ENCODE measurements at places on chromosomes 1 and 21.

- no peak for DNase-seq
These were observed 2.8 kb upstream of the ZSCAN20 start for GRCh38 chr1:33469691-33470090.

DNA sequence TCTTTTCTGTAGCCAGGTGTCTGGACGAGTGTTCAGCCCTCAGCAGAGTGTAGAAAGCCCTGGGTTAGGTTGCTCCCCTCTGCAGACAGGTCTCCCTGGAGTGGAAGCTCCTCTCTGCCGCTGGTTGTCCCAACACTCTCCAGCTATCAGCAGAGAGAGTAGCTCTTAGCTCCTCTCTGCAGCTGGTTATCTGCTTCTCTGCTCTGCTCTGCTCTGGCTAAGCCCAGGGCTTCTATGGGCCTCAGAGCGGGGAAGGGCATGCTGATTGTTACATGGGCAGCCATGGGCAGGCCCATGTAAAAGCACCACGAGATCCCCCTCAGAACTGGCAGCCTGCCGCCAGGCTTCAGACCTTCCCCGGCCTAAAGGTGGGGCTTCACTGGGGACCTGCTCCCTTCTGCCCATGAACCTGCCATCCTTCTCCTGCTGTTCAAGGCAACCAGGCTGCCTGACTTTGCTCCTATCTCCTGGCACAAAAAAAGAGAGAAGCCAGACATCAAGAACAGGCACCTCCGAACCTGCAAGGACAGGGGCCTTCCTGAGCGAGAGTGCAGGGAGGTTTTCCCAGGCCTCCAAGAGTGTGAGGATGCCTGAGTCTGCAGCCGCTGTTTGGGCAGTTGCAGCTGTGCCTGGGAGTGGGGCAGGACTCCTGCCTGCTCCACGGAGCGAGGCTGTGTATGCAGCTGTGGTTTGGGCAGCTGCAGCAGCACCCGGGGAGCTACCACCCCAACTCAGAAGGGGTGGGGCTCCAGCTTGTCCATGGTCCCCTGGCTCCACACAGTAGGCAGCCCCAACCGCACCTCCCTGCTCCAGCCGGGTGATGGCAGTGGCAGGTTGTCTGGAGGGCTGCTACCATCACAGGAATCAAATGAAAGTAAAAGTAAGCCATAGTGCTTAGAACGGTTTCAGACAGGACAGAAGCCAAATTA lies 973.7 kb downstream of the LTN1 start:
- no peak for DNase-seq

GRCh38 chr1:155266553-155266952 lies 4.4 kb upstream of the SCAMP3 start:
- DNase-seq, result no peak

DNA sequence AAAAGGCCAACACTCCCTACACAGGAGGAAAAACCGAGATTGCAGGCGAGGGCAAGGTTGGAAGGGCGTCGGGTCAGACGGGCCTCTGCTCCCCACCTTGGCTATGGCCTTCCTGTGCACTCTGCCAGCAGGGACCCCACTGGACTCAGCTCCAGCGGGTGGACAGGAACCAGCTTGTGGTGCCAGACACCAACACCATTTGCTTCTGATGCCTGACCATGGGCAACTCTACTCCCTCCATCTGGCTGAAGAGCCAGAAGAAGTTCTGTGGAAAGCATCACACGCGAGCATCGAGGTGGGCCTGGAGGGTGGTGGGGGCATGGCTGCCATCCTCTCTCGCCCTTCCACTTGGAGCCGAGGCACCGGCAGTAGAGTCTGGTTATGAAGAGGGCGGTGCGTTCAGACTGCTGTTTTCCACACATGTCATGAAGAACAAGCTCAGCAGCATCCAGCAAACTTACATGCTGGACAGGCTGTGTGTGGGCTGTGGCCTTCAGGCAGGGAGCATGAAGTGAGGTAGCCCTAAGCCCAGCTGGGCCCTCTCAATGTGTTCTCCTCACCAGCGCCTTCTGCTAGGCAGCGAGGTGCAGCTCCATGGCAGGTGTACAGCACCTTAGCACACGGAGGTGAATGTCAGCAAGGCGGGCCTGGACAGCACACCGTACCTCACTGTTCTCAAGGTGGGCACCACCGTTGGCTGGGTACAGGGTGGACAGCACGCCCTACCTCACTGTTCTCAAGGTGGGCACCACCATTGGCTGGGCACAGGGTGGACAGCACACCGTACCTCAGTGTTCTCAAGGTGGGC lies 15.6 kb upstream of the ZNF669 start:
- no peak for DNase-seq

DNA sequence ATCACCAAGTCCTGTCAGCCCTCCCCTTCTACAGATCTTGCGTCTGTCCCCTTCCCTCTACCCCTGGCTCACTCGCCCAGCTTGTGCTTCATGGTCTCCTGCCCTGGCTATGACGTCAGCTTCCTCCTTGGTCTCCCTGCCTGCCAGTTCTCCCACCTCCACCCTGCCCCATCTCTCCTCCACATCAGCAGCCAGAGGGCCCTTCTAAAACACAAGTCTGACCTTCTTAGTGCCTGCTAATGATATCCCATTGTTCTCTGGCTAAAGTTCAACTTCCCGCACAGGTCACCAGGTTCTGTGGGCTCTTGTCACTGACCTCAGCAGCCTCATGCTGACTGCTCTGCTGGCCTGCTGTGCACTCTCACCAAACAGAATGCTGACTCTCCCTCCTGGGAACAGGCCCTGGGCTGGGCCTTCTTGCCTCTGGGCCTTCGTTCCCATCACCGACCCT lies 24.7 kb upstream of the MYCL start:
- no peak for DNase-seq

- DNase-seq, result peak; percentile 32
These were observed 24.5 kb upstream of the RGS1 start for GRCh38 chr1:192550922-192551534.

DNA sequence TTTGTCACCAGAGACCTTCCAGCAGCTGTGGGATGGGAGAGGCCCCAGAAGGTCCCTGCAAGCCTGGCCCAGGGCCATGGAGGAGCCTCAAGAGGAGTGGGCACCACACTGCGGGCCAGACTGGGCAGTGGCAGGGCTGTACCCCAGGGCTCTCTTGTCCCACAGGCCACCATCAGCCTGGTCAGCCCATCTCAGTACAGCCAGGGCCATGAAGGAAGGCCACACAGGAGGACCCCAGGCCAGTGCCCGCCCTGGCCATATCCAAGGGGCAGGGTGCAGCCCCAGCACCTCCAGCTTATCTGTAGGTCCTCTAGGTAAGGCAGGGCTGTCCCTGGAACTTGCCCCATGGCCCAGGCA lies 3.1 kb upstream of the GNB1 start:
- DNase-seq, result no peak

DNA sequence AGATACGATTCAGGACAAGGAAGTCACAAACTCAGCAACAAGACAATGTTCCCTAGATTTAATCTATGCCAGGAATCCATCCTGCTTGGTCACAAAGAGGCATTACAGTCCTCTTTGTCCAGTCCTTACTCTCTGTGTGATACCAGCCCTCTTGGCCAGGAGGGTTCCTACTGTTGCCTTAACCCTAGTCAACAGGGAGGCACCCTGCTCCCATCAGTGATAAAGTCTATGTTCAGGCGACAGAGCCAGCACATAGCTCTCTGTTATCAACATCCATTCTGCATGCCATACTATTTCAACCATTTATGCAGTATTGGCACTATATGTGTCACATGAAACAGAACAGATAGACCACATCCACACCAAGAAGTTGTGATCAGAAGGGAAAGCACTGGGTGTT lies 4.4 kb upstream of the NPL start:
- no peak for DNase-seq

DNA sequence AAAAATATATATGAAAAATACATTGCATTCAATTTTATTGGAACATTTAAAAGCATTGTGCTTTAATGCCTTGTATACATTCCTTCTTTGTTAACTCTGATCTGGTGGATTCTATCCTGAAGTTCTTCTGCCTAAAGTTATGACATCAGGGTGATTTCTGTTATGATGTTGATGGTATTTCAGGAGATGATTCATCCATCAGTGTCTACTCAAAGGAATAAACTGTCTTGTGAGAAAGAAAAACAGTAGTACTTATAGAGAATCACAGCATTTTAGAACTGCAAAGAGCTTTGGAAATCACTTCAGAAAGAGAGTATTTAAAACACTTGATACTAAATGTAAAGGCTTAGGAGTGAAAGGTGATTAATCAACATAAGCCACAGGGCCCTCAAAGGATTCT lies 155.7 kb downstream of the PTPRC start:
- DNase-seq, result no peak

DNA sequence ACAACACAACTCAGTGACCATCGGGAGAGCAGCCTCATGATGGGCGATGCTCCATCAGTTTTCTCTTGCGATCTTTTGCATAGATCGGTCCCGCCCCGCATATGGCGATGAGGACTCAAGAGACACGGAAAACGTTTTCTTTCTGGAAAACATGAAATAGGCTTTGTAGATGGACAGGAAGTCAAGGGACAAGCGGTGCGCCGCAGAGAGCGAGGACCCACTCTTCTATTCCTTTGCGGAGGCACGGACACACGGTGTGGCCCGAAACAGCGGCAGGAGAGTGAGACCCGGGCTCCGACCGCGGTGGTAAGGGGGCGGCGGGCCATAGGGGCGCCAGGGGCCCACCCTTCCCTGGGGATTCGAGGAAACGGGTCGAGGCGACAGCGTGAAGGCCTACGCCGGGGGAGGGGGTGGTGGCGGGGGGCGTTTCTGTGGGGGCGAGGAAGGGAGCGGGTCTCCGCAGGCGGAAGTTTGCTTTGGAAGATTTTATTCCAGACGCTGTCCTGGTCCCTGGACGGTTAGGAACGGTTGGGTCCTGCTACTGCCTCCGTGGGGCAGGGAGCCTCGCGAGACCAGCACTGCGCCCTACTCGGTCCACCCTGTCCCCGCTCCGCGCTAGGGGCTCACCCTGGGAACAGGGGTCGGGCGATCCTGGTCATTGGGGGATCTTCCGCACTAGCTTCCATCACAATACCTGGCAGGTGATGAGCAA lies 796 bp upstream of the TDRKH start:
- peak; percentile 7 for DNase-seq

DNA sequence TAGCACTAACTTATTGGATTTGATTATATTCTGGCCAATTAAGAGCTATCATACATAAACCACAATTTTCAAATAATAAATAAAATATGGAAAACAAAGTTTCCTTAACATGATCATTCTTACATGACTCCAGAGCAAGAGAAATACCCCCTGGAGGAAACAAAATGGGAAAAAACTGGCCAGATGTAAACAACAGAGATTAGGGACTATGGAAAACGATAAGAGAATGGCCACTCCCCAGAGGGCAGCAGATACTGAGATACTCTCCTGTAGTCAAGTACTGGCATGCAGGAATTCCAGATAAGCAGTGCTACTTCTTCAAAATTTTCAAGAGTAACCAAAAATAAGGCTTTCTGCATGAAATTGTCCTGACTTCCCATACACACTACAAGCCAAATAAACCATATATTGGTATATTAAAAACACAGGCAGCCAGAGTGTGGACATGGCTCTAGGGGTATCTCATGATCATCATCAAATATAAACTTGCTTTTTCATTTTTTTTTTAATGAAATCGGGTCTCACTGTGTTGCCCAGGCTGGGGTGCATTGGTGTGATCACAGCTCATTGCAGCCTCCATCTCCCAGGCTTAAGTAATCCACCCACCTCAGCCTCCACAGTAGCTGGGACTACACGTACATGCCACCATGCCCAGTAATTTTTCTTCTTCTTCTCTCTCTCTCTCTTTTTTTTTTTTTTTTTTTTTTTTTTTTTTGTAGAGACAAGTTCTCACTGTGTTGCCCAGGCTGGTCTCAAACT lies 118.5 kb downstream of the EIF4G3 start:
- DNase-seq, result no peak

DNA sequence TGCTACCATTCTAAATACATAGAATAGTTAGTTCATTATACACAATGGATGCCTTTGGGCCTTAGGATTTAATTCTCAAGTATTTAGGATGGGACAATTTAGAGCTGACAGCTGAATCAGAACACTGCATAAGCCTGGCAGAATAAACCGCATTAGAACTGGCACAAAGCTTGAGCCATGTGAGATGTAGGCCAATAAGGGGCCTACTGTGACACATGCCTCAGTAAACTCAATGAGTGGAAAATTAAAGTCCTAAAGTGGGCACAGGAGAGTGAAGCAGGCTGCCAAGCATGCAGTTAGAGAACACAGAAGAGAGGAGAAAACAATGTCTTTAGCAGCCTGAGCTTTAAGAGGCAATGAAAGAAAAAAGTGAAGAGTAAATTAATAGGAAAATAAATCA lies 24.3 kb downstream of the SCYL3 start:
- no peak for DNase-seq

DNA sequence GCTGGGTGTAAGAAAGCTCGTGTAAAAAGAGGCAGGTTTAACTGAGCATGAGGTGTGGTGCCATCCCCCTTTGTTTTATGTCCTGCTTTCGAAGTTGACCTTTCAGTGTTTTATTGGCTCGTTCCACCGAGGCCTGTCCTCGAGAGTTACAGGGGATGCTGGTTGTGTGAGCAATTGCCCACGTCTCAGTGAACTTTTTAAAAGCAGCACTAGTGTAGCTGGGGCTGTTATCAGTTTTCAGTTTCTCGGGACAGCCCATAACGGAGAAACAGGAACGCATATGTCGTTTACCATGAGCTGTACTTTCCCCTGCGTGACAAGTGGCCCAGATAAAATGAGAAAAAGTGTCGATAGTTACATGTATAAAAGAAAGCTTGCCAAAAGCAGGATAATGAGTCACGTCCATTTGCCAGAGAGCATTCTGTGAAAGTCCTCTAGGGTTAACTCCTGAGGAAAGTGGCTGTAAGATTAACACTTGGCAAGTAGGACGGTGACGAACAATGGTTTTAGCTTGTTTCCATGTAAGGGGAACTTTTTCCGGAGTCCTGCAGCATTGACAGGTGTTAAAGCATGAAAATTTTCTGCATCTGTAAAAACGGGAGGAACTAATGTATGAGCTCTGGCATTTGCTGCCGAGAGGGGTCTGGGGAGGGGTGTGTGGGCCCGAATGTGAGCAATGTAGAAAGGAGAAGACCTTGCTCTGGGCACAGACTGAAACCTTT lies 7.8 kb upstream of the LRRC47 start:
- DNase-seq, result no peak

GRCh38 chr1:43908226-43908625 lies 25.4 kb upstream of the ARTN start:
- no peak for DNase-seq

- no peak for DNase-seq
These were observed 7.6 kb upstream of the LBR start for GRCh38 chr1:225435487-225435886.

DNA sequence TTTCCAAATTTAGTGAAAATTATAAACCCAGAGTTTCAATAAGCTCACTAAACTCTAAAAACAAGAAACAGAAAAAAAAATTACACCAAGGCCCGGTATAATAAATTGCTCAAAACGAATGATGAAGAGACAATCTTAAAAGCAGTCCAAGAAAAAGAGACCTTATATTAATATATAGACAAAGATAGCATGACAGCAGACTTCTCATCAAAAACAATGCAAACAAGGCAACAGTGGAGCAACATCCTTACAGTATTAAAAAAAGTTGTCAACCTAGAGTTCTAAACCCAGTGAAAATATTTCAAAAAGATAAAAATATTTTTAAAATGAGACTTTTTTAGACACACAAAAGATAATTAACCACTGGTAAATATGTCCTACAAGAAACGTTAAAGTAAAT lies 46.7 kb downstream of the KIFAP3 start:
- no peak for DNase-seq

Measured in CD4-positive, alpha-beta T cell treated with Interleukin-17A for 4 hours (primary cell).